ENCODE measurements at places on chromosomes 2 and 18. TPM values are rescaled to one million over a fixed set of nuclear protein-coding genes. Genes with fewer than 3 reads are reported as not detected.
A peak's percentile ranks its signal among the peaks of the same experiment; 100 is the strongest.

- no peaks in the 10 kb centered on the region for H3K36me3 ChIP-seq
- no peak overlapping the region for H3K4me3 ChIP-seq
- H3K27ac ChIP-seq, result no peak overlapping the region
- no peaks in the 10 kb centered on the region for H3K4me1 ChIP-seq
- DNase-seq, result no peak
- peaks cover 93% of the 10 kb centered on the region for H3K27me3 ChIP-seq
These were observed 11.3 kb downstream of the SIX2 start for GRCh38 chr2:44997963-44998362.

GRCh38 chr2:45180779-45181178 is 171.5 kb upstream of the SIX2 start:
- H3K27me3 ChIP-seq, result no peaks in the 10 kb centered on the region
- H3K27ac ChIP-seq, result no peak overlapping the region
- H3K4me1 ChIP-seq, result peaks cover 35% of the 10 kb centered on the region
- no peak overlapping the region for H3K4me3 ChIP-seq
- no peak for DNase-seq
- H3K36me3 ChIP-seq, result peaks cover 4% of the 10 kb centered on the region

- peaks cover 17% of the 10 kb centered on the region for H3K4me1 ChIP-seq
- H3K36me3 ChIP-seq, result peaks cover 4% of the 10 kb centered on the region
- no peak overlapping the region for H3K4me3 ChIP-seq
- H3K27ac ChIP-seq, result no peak overlapping the region
These were observed 14.2 kb downstream of the SPEG start for GRCh38 chr2:219448776-219449341.

- H3K27me3 ChIP-seq, result peaks cover 19% of the 10 kb centered on the region
- H3K4me3 ChIP-seq, result no peak overlapping the region
- no peak overlapping the region for H3K27ac ChIP-seq
- no peak for DNase-seq
- no peaks in the 10 kb centered on the region for H3K36me3 ChIP-seq
- no peaks in the 10 kb centered on the region for H3K4me1 ChIP-seq
These were observed 240.2 kb downstream of the KCNS3 start for GRCh38 chr2:18118703-18119102.

DNA sequence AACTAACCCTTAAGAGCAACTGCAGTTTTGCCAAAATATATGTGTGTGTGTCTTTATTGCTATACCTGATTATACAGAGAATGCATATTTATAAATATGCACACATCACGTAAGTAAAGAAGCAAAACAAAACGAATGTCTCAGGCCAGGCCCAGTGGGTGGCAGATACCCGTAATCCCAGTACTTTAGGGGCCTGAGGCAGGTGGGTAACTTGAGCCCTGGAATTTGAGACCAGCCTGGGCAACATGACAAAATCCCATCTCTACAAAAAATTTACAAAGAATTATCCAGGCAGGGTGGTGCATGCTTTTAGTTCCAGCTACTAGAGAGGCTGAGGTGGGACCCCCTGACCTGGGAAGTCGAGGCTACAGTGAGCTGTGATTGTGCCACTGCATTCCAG is 745.3 kb downstream of the SATB2 start:
- no peak overlapping the region for H3K4me3 ChIP-seq
- no peaks in the 10 kb centered on the region for H3K4me1 ChIP-seq
- no peaks in the 10 kb centered on the region for H3K27me3 ChIP-seq
- DNase-seq, result no peak
- H3K27ac ChIP-seq, result no peak overlapping the region

GRCh38 chr2:226829721-226830631 is 5.9 kb upstream of the RHBDD1 start:
- H3K36me3 ChIP-seq, result peaks cover 26% of the 10 kb centered on the region
- H3K27ac ChIP-seq, result no peak overlapping the region
- no peaks in the 10 kb centered on the region for H3K27me3 ChIP-seq
- H3K4me1 ChIP-seq, result peaks cover 6% of the 10 kb centered on the region
- no peak for DNase-seq
- no peak overlapping the region for H3K4me3 ChIP-seq

DNA sequence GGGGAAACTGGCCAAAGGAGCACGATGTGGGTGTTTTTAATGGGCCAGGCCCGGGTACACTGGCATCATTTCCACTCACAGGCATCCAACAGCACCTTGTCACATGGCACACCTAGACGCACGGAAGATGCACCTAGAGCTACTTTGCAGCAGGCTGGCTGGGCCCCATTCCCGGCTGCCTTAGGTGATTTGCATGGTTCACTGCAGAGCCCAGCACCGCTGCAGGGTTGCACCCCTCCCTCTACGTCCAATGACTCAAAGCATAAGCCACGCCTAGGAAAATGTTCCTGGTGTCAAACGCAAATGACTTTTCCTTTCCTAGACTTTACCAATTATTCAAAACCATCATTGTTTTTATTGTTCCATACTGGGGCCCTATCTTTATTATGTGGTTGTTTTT is 222.9 kb downstream of the EIPR1 start:
- no peak for DNase-seq
- no peaks in the 10 kb centered on the region for H3K27me3 ChIP-seq
- no peak overlapping the region for H3K27ac ChIP-seq
- no peak overlapping the region for H3K4me3 ChIP-seq

DNA sequence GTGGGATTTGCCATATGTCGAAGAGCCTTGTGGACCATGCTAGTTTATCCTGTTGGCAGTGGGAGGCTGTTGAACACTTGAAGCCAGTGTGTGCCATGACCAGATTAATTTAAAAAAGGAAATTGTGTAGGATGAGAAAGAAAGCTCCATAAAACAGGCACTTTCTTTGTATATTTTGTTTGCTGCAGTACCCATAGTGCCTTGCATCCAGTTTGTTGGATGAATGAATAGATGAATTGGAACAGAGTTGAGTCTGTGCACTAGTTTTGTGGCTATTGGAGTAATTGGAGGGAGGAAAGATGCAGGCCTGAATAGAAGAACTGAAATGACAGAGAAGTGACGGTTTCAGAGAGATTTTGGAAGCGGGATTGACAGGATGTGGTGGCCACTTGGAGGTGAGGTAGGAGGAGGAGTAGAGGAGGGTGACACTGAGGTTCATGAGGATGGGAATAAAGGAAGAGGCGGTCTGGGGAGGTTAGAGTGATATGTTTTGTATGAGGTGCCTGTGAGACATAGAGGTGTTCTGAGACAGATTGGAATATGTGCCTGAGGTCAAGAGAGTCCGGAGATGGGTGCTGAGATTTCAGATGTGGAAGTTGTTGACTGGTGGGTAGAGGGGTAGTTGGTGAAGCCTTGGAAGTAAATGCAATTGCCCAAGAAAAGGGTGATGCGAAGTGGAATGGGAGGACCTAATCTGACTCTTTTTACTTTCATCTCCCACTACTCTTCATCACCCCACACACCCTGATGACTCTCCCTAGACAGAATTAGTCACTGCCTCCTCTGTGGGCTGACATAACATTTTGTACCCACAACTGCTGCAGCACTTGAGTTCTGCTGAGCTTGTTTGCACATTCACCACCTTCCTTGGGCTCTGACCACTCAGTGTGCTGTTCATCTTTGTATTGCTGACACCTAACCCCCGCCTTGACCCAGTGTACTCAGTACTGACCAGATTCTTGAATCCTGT is 5.1 kb downstream of the DGUOK start:
- no peaks in the 10 kb centered on the region for H3K27me3 ChIP-seq
- H3K27ac ChIP-seq, result no peak overlapping the region
- no peak for DNase-seq
- H3K36me3 ChIP-seq, result peaks cover 61% of the 10 kb centered on the region
- H3K4me3 ChIP-seq, result no peak overlapping the region

DNA sequence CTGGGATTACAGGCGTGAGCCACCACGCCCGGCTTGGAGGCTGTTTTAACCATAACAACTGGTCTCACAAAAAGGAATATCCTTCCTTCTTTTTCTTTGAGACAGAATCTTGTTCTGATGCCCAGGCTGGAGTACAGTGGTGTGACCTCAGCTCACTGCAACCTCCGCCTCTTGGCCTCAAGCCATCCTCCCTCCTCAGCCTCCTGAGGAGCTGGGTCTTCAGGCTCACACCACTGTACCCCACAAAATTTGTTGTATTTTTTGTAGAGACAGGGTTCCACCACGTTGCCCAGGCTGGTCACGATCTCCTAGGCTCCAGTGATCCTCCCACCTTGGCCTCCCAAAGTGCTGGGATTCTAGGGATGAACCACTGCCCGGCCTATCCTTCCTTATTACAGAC is 21.7 kb downstream of the CTIF start:
- peaks cover 21% of the 10 kb centered on the region for H3K4me1 ChIP-seq
- DNase-seq, result no peak
- H3K4me3 ChIP-seq, result no peak overlapping the region

- no peaks in the 10 kb centered on the region for H3K36me3 ChIP-seq
- no peak overlapping the region for H3K27ac ChIP-seq
- DNase-seq, result no peak
- no peaks in the 10 kb centered on the region for H3K4me1 ChIP-seq
- no peaks in the 10 kb centered on the region for H3K27me3 ChIP-seq
- no peak overlapping the region for H3K4me3 ChIP-seq
These were observed 84.9 kb downstream of the SLC8A1 start for GRCh38 chr2:40367032-40367431.

DNA sequence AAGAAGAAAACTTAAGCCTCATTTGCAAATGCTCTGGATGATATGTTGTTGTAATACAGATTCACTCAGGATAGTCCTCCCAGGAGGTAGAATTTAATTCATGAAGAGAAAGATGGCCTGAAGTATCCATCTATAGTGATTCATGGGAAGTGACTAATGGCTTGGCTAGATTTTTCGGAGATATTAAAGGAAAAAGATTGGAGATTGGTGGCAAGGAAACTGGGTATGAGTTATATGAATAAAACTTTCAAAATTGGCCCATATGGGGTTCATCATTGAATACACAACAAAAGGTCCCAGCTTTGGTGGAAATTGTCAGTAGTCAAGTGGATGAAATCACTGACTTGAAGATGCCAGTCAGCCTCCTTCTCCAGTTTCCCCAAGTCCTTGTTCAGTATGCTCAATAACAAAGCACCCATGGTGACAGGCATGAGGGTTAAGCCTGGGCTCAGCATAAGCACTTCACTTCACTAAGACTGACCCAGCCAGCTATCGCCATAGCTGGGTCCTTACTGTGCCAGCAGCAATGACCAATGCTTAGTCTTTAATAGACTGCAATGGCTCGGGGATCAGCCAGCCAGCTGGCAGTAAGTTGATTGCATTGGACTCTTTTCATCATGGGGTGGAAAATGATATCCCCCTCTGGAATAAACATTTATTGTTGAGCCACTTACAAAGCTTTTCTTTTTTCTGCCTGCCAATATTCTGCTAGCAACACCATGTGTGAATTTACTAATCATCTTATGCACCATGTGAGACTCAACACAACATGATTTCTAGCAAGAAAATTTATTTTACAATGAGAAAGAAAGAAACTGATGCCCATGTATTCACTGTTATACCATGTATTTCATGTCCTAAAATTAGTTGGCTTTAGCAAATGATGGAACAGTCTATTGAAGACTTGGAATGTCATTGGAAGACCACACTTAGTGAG is 176.6 kb upstream of the TACR1 start:
- no peaks in the 10 kb centered on the region for H3K36me3 ChIP-seq
- H3K27ac ChIP-seq, result no peak overlapping the region
- DNase-seq, result no peak
- H3K4me1 ChIP-seq, result no peaks in the 10 kb centered on the region
- peaks cover 15% of the 10 kb centered on the region for H3K27me3 ChIP-seq

GRCh38 chr2:69214898-69215297 is 172.1 kb downstream of the GFPT1 start:
- H3K27me3 ChIP-seq, result peaks cover 49% of the 10 kb centered on the region
- no peak for DNase-seq
- H3K4me1 ChIP-seq, result no peaks in the 10 kb centered on the region
- no peak overlapping the region for H3K27ac ChIP-seq

GRCh38 chr2:95299961-95300360 is 2.8 kb downstream of the KCNIP3 start:
- peaks cover under 1% of the 10 kb centered on the region for H3K4me1 ChIP-seq
- H3K36me3 ChIP-seq, result no peaks in the 10 kb centered on the region
- H3K27me3 ChIP-seq, result peaks cover 43% of the 10 kb centered on the region
- DNase-seq, result no peak
- no peak overlapping the region for H3K27ac ChIP-seq

- no peaks in the 10 kb centered on the region for H3K36me3 ChIP-seq
- no peak for DNase-seq
- no peaks in the 10 kb centered on the region for H3K4me1 ChIP-seq
- no peak overlapping the region for H3K27ac ChIP-seq
- H3K4me3 ChIP-seq, result no peak overlapping the region
- H3K27me3 ChIP-seq, result no peaks in the 10 kb centered on the region
These were observed 96.4 kb downstream of the DTNA start for GRCh38 chr18:34806527-34806926.

- H3K4me3 ChIP-seq, result no peak overlapping the region
- no peaks in the 10 kb centered on the region for H3K27me3 ChIP-seq
- H3K4me1 ChIP-seq, result peaks cover 9% of the 10 kb centered on the region
- H3K36me3 ChIP-seq, result peaks cover 7% of the 10 kb centered on the region
These were observed 69.3 kb downstream of the TMEM247 start for GRCh38 chr2:46548521-46549144.

DNA sequence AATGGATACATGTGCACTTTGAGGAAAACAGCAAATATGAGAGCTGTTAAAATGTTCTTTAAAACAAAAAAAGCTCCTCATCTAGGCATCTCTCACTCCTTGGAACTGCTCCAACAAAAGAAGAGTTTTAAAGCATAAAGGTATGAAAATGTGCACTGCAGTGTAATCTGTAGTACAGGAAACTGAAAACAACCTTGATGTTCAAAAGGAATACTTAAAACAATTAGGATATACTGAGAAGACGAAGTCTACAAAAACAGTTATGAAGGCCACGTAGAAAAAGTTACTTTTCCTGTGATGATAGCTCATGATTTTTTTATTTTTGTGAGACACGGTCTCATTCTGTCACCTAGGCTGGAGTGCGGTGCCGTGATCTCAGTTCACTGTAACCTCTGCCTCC is 2.1 kb upstream of the GPR75 start:
- H3K4me1 ChIP-seq, result peaks cover 18% of the 10 kb centered on the region
- no peak overlapping the region for H3K27ac ChIP-seq
- H3K27me3 ChIP-seq, result no peaks in the 10 kb centered on the region
- no peak for DNase-seq
- H3K4me3 ChIP-seq, result no peak overlapping the region

GRCh38 chr18:13621886-13622619 is 104.3 kb downstream of the FAM210A start:
- no peaks in the 10 kb centered on the region for H3K36me3 ChIP-seq
- DNase-seq, result no peak
- no peak overlapping the region for H3K27ac ChIP-seq
- H3K4me1 ChIP-seq, result no peaks in the 10 kb centered on the region

- peaks cover 50% of the 10 kb centered on the region for H3K36me3 ChIP-seq
- H3K27me3 ChIP-seq, result no peaks in the 10 kb centered on the region
- peak; percentile 87 for DNase-seq
These were observed 75.5 kb upstream of the ZNF532 start for GRCh38 chr18:58788971-58789875.

- H3K27ac ChIP-seq, result no peak overlapping the region
- DNase-seq, result no peak
- H3K4me3 ChIP-seq, result no peak overlapping the region
- H3K27me3 ChIP-seq, result no peaks in the 10 kb centered on the region
- no peaks in the 10 kb centered on the region for H3K36me3 ChIP-seq
- no peaks in the 10 kb centered on the region for H3K4me1 ChIP-seq
These were observed 88.4 kb downstream of the BCL2L11 start for GRCh38 chr2:111209045-111209514.

The TGFBRAP1 gene
- total RNA-seq, result 24.5 TPM

The ICOS gene
- not detected for total RNA-seq

The CHRND gene
- not detected for total RNA-seq

The EPHA4 gene
- 2.8 TPM for total RNA-seq

The IHH gene
- total RNA-seq, result 9.0 TPM

The UGT1A10 gene
- total RNA-seq, result 120 TPM

The PSMA8 gene
- total RNA-seq, result not detected

The GALNT5 gene
- total RNA-seq, result 51.7 TPM

The PRSS56 gene
- total RNA-seq, result not detected
